ENCODE measurements at places on chromosomes 16 and 17. TPM values are rescaled to one million over a fixed set of nuclear protein-coding genes. Genes with fewer than 3 reads are reported as not detected.

- no peak for DNase-seq
These were observed 11.2 kb upstream of the RANGRF start for GRCh38 chr17:8277317-8277716.

- no peak for DNase-seq
These were observed 7.3 kb upstream of the MAPK8IP3 start for GRCh38 chr16:1698680-1699079.

DNA sequence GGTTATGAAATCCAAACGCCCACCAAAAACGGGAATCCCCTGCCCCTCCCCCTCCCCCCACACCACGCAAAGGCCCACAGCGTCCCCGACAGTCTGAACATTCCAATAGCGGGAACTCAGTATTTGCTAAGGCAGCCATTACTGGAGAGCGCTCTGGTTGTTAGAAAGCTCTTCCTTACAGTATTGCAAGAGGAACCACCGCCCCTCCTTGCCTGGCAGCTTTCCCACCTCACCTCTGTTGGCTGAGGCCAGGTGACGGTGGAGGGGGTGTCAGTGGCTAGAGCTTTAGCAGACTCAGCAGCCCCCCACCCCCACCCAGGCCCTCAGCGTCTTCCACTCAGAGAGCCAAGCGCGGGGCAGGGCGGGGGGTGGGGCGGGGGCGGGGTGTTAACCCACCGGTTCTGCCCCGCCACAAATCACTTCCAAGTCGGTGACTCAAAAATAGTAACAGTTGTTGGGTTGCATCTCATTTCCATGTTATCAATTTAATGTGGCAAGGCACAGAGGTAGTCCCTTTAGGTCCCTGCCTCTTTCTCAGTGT is 2.2 kb upstream of the PLEKHH3 start:
- DNase-seq, result peak; percentile 72

DNA sequence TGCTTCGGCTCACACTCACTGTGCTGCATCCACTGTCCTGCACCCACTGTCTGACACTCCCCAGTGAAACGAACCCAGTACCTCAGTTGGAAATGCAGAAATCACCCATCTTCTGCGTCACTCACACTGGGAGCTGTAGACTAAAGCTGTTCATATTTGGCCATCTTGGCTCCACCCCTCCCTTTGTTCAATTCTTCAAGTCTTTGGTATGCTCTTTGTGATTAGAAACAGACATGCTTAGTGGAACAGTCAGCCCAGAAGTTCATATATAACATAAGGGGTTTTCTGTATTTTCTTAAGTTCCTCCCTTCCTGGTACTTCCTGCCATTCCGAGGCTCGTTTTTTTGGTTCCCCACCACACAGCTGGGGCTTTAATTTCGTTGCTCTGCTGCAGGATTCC is 398.5 kb upstream of the DYNLRB2 start:
- no peak for DNase-seq

DNA sequence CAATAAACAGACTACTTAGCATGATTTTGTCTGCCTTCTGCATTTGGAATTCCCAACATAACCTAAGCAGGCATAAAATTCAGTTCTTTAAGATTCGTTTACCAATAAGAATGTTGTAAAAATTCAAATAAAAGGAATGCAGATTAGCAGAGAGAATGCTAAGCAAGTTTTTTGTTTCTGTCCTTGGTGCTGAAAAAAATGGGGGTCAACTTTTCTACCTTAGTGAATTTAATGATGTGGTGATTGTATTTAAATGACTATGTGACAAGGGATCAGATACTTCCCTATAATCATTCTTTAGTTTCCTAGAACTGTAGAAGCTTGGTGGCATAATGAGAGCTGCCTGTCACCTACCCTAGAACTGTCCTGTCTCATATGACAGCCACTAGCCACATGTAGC is 159.5 kb downstream of the RBFOX1 start:
- no peak for DNase-seq

DNA sequence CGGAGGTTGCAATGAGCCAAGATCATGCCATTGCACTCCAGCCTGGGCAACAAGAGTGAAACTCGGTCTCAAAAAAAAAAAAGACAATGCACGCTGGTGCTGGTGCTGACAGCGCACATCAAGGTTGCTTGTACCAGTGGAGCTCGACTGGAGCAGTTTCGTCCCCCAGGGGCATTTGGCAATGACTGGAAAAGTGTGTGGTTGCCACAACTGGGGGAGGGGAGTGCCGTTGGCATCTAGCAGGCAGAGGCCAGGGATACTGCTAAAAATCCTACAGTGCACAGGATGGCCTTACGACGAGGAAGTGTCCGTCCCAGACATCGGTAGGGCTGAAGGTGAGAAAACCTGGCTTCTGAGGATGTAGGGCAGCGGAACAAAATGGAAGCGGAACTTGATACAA is 2.4 kb downstream of the MEAK7 start:
- peak; percentile 14 for DNase-seq

DNA sequence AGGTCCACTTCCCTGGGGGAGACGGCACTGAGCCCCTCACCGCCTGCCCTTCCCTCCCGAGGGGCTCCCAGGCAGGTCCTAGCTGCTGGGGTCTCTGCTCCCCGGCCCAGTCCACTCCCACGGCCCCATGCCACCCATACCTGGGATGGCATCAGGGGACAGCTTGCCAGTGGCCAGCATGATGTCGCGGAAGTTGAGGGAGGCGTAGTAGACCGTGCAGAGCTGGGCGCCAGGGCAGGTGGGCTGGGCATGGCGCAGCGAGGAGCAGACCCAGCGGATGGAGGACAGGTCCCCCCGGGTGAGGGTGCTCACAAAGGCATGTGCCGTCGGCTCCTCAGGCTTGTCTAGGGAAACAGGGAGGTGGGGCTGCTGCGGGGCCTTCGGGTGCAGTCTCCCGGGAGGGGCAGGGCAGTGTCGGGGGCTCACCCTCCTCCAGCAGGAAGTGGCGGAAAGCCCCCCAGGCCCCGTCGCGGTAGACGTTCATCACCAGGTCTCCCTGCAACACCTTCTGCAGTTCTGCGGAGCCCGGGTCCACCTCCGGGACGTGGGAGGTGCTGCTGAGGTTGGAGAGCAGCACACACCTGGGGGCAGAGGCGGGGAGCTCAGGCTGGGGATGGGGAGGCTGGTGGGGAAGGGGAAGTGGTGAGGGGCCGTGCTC is 13.5 kb downstream of the FASN start:
- no peak for DNase-seq

- no peak for DNase-seq
These were observed 322.7 kb downstream of the NPIPA8 start for GRCh38 chr16:18013863-18014262.

- DNase-seq, result no peak
These were observed 1.4 kb downstream of the KRTAP2-4 start for GRCh38 chr17:41064301-41064700.

- no peak for DNase-seq
These were observed 83.2 kb downstream of the MGAT5B start for GRCh38 chr17:76951375-76951905.

- DNase-seq, result peak; percentile 63
These were observed 3.5 kb downstream of the LIMD2 start for GRCh38 chr17:63696381-63696961.

GRCh38 chr16:68999114-68999513 is 106.3 kb upstream of the HAS3 start:
- no peak for DNase-seq

GRCh38 chr16:82685526-82685925 is 58.8 kb downstream of the CDH13 start:
- DNase-seq, result no peak

- DNase-seq, result no peak
These were observed 3.6 kb upstream of the ZNF652 start for GRCh38 chr17:49365667-49366066.

- DNase-seq, result peak; percentile 69
These were observed 52.8 kb downstream of the TOM1L2 start for GRCh38 chr17:17919169-17920107.

DNA sequence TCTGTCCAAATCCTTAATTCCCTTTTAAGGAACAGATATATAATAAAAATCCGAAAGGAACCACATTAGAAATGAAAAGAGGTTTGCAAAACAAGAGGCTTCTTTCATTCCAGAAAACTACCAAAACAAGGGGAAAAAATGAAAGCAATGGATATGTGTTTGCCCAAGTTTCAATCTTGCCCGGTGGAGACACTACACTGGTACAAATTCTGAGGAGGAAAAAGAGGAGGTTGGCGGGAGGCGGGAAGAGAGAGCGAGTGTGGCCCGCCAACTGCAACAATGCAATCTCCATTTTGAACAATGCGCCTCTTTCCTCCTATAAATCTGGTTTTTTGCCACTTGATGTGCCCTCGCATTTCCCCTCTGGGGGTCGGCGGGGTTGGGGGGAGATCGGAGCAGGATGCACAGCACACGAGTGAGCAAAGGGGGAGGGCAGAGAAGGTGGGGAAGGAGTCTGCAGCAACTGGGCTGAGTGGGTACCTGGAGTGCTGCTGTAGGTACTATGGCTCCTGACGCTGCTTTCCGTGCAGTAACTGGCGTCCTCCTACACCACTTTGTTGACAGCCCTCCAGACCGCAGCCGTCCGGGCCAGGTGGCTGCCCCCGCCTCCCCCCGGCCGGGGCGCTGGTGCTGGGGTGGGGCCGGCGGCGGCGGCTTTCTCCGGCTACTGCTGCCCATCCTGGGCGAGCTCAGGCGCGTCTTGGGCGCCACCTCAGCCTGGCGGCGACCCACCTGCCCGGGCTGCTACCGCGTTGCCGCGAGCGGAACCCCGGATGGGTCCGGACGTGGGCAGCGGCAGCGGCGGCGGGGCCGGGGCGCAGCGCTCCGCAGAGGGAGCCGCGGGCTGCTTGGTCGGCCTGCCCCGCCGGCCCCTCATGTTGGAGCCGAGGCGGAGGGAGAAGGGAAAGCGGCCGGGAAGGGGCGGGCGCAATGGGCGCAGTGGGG is 93.8 kb upstream of the PLEKHM1 start:
- DNase-seq, result peak; percentile 84

- peak; percentile 84 for DNase-seq
These were observed at the start of gene C1QTNF1 for GRCh38 chr17:79023886-79024771. TSS of gene C1QTNF1 (plus strand) at chr17:79024169. CDS start at chr17:79043969, 19,800 bp downstream.

GRCh38 chr17:66779237-66779606 is 55.7 kb upstream of the CACNG5 start:
- no peak for DNase-seq

GRCh38 chr16:25709213-25709612 is 17.5 kb downstream of the HS3ST4 start:
- no peak for DNase-seq

DNA sequence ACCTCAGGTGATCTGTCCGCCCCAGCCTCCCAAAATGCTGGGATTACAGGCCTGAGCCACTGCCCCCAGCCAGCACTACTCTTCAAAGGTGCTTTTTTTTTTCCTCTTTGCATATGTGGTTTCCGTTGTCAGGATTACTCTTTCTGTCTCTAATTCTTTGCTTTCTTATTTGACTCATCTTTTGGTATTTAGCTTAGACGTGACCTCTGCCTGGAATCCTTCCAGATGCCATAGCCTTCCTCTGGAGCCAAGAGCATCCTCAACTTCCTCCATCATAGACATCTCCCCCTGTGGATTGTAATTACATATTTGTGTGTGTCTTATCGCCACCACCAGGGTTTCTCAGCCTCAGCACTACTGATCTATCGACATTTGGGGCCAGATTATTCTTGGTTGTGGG is 84.4 kb upstream of the XYLT1 start:
- no peak for DNase-seq

- DNase-seq, result no peak
These were observed 30.6 kb downstream of the TNFRSF13B start for GRCh38 chr17:16941072-16942036.

GRCh38 chr16:50806099-50807062 is 64.5 kb downstream of the CYLD start:
- peak; percentile 93 for DNase-seq

DNA sequence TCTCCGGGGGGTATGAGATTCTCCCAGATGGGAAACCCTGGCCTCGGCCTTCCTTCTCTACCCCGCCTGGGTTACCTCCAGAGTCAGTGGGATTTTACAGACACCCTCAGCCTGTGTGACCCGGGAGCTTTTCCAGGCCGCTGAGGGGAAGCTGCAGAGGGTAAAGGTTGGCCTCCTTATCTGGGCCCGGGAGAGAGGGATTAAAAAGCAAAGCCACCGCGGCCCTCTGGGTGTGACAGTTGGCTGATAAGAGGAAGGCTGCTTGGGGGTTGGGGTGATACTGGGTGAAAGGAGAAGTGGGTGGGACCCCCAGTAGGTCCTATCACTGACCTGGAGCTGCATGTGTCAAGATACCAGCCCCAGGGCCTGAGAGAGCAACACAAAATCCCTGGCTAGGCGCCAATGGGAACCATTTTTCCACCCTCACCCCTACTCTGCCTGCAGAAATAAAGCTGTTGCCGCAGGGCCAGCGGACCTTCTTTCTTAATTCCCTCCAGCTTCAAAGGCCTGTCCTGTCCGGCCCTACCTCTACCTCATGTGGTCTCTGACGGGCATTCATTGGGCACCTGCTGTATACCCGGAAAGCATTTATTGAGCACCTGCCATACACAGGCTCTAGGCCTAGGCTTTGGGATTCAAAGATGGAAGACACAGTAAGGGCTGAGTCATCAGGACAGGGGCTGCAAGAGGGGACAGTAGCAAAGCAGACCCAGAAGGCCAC is 77.6 kb upstream of the GSE1 start:
- peak; percentile 62 for DNase-seq

GRCh38 chr16:56372013-56372634 is 53.2 kb downstream of the AMFR start:
- no peak for DNase-seq

DNA sequence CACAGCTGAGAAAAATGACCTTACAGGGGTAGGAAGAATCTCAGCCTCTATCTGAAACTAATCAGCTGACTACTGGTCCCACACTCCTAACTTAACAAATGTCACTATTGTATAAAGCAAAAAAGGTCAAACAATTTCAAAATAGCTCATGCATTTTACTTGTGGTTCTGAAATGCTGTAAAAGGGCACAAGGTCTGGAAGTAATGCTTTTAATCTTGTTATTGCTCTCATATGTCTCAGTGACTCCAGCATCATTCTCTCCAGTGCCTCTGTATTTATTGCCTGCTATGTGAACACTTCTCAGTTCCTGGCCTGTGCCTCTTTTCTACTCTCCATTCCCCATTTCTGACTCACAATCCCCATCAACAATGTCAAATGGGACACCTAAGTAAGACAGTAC is 937.7 kb downstream of the CDH11 start:
- no peak for DNase-seq

The HCRT gene
- not detected for total RNA-seq

The ZSCAN10 gene
- not detected for total RNA-seq

The CASKIN2 gene
- 38.0 TPM for total RNA-seq

The TPSAB1 gene
- 4.8 TPM for total RNA-seq

The BAIAP3 gene
- total RNA-seq, result 2.7 TPM

The TMEM170A gene
- total RNA-seq, result 10.9 TPM

The ABCA3 gene
- 8.1 TPM for total RNA-seq

The ZG16 gene
- not detected for total RNA-seq

Measured in right cardiac atrium (tissue), 5 donors.